Tibial nerve (tissue), 4 donors: ENCODE measurements at places on chromosomes 11 and 22.
A peak's percentile ranks its signal among the peaks of the same experiment; 100 is the strongest.

DNA sequence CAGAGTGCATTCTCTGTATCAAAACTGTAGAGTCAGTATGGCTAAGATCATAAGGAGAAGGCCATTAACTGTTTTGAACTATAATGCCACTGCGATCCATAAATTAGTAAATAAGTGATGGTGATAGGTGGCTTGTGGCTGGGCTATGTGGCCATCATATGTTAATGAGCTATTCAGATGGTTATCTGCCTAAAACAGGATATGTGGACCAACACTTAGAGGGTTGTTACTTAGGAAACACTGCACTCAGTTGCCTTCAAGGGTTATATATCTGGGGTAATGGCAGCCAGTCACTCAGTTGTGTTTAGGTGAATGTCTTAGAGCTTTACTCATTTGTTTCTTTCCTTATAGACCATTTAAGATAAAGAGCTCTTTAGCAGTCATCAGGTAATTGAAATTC, 66.0 kb downstream of the PPP2R1B start:
- no peak for DNase-seq

DNA sequence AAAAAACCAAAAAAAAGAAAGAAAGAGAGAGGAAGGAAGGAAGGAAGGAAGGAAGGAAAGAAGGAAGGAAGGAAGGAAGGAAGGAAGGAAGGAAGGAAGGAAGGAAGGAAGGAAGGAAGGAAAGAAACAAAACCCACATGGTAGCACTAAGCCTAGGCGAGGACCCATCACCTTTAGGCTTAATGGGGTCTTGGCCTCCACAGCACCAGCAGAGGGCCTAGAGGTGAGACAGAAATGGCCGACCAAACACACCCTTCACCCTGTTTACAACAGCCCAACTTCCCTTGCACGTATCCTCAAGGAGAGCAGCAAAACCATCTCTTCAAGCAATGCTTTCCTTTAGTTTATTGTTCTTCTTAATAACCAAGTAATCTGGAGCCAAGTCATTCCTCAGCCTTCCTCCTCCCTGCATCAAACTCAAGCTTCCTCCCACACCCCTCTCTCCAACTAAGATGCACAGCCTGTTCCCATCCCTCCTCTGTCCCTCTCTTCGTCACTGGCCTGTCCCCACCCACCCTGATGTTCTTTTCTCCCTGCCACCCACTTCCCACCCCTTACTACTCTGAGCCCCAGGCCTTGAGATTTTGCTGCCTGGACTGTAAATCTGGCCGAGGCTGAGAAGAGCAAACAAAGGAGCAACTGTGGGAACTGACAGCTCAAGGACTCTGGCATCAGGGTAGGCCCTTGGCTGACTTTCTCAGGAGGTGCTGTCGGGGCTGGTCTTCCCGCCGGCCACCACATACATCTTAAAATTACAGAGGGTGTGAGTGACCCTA, 26.0 kb downstream of the POU2AF1 start:
- DNase-seq, result no peak

GRCh38 chr22:30460147-30460546, 11.7 kb downstream of the SEC14L3 start:
- DNase-seq, result no peak

GRCh38 chr11:34787348-34787747, 128.8 kb downstream of the APIP start:
- DNase-seq, result no peak

DNA sequence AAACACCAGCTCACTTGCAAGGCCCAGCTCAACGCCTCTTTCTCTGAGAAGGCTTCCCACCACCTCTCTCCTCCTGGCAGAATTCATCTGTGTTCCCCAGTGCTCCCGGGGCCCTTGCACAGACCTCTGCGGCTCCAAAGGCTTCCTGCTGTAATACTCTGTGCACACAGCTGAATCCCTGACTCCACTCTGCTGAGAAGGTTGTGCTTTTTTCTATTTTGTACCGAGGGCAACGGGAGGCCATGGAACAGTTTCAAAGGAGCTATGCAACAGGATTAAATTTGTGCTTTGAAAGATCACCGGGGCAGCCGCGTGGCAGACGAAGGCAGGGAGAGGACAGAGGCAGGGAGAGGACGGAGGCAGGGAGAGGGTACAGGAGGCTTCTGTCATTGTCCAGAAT, 49.2 kb upstream of the SYT7 start:
- DNase-seq, result no peak

DNA sequence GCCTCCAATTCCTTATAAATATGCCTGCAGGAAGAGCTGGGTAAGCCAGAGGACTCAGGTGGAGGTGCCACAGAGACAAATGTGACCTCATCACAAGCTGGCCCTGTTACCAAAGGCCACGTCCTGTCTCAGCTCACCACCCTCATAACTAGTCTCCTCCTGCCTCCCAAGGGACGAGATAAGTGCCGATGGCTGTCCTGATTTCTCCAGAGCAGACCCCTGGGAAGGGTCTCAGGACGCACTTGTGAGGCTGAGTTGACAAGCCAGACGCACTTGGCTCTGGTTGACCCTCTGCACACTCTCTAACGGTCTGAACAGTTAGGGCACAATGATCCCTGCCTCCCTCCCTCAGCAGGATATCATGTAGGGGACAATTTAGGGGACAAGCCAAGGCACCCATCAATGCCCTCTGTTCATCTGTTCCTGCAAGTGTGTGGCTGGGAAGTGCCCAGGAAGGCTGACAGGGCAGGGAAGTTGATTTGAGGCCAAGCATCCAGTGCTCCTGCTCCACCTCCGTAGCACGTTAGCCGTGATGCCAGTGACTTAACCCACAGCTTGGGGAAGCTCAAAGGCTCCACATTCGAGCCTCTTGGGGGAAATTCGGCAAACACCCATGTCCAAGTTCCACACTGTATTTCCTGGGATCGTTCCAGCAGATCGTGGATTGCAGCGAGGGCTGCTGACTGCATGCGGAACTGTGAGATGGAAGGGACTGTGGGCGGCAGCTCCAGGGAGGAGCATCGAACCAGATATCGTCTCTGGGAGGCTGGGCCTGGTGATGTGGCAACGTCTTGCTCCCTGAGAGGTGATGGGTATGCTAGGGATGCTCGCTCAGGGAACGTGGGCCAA, 2.8 kb downstream of the SMIM38 start:
- DNase-seq, result no peak

DNA sequence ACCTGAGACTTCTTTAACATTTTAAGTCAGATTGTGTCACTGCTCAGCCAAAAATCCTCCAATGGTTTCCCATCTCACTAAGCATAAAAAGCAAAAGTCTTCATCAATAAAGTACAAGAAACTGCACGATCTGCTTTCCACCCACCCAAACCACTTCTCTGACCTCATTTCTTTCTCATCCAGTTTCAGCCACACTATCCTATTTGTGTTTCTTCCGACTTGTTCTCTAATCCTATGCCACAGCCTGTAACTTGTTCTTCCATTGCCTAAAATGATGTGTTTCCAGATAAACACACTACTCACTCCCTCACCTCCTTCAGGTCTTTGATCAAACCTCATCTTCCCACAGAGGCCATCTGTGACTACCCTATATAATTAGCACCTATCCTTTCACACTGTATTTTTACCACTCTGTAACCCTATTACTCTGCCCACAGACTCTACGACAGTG, 28.4 kb downstream of the ARHGAP32 start:
- no peak for DNase-seq

GRCh38 chr11:110200241-110200640, 96.2 kb downstream of the RDX start:
- DNase-seq, result no peak

DNA sequence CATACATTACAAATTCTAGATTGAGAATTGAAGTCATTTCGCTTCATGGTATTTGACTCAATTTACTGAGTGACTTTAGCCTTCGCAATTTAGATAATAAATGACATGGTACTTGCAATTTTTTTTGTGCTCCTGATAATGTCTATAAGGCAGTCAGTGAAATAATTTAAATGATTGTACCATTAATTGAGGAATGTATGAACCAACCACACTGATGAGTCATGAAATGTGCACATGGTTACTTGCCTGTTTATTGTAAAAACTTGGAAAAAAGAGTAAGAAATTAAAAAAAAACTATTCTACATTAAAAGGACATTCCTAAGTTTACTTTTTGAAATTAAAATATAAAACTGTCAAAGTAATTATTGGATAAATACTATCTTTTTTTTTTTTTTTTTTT, 43.3 kb downstream of the DNAJC24 start:
- DNase-seq, result no peak

DNA sequence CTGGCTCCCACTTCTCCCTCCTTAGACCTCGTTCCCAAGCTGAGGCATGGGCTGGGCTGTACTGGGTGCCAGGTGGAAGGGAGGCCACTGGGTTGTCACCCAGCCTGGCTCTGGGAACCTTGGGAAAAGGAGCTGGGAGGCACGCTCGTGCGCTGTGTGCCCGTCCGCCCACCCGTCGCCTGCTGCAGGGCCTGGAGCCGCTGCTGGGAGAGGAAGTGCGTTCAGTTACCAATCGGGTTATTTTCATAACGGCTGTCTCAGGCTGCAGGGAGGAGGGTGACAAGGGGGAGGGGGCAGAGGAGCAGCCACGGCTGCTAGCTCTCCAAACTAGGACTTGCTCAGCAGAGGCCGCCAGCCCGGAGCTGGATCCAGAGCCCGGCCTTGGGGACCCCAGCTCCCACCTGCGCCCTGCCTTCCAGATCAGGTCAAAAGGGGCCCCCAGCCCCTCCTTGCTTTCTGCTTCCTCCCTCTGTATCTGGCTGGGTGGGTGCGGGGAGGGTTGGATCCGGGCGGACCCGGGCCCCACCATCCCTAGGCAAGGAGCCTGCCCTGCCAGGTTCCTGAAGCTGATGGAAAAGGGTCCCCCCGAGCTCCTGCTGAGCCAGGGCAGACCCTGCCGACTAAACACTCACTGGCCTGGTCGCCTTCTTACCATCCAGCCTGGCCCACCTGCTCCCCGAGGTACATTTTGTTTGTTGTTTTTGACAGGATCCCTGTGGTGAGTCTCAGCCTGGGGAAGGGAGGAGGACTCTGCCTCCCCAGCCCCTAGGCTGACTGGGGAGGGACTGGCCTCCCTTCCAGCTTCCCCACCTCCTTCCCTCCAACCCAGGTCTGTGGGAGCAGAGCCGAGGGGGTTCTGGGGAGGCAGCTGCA, 14.3 kb downstream of the DGKZ start:
- no peak for DNase-seq

GRCh38 chr11:111776398-111777093, 10.4 kb upstream of the PPP2R1B start:
- no peak for DNase-seq

- no peak for DNase-seq
These were observed 78.2 kb downstream of the FAT3 start for GRCh38 chr11:92302770-92303169.

DNA sequence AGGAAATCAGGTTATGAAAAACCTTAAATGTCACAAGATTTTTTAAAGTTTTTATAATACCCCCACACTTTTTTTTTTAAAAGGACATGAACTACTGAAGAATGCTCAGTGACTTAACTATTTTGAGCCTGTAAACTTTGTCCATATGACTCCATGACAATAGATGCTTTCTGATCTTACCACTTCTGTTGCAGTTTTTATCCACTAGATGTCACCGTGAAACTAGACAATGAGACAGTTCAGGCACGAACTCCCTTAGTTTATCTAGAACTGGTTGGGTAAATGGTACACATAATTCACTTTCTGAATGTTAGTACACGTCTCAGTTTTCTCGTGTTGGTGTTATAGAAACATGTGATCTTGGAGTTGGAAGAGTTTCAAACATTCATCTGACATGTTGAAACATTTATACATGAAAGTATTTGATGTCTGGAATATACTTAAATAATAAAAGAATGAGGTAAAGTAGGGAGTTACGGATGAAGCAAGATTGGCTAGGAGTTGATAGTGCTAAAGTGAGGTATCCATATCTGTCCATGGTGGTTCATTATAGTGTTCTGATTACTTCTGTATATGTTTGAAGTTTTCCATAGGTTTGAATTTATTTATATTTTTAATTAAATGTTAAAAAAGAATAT, 8.1 kb downstream of the CCDC15 start:
- no peak for DNase-seq

- no peak for DNase-seq
These were observed 3.5 kb upstream of the GGT1 start for GRCh38 chr22:24599514-24599913.

DNA sequence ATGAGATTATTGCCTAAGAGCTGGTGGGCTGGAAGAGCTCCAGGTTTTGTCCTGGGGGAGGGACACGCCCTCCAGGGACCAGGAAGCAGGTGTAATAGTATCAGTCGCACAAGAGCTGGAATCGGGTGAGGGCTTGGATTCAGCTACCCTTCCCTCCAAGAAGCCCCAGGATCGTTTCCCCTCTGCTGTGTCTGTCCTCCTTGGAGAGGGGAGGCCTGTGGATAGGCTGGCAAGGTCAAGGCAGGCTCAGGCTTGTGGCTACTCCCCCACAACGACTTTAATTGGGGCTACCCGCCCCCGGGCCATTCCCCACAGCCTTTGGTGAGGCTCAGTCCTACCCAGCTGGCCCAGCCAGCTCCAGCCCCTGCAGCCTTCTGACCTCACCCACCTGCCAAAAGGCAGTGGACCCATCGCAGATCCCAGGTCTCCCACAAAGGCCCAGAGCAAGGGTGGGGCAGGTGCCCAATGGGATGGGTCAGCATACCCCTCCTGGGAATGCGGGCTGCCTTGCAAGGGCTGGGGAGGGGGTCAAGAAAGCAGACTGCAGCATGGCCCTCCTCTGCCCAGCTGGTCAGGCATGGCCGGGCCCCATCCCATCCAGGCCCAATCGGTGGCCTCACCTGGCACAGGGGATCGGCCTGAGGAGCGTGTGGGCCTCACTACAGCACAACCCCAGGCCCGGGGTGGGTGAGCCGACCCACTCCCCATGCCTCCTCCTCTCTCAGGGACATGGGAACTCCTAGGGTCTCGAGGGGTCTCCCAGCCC, 1.0 kb downstream of the CTSD start:
- peak; percentile 53 for DNase-seq

GRCh38 chr11:128513915-128514681, 73.3 kb downstream of the ETS1 start:
- no peak for DNase-seq

DNA sequence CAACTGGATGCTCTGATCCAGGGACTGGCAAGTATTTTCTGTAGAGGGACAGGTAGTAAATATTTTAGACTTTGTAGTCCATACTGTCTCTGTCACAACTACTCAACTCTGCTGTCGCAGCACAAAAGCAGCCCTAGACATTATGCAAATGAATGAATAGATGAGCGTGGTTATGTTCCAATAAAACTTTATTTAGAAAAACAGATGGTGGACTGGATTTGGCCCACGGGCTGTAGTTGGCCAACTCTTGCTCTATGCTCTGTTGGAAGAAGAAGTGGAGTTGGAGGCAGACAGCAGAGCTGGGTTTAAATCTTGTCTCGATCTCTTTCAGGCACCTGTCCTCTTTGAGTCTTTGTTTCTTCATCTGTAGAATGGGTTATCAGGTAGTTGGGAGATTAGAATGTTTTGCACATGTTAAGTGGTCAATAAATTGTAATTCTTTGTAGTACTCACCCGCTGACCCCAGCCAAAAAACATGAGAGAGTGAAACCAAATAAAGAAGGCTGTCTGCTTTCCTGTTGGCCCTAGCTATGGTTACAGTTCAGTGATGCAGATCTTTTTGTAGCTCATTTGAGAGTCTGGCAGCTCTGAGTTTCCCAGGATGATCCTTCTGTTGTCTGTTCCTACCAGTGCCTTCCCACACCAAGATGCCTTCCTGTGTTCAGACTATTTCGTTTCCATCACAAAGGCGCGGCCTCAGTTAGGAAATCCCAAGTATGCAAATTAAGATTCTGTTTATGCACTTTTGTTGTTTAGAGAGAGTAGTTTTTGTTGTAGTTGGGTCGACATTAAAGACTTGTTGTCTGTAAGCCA, 198.1 kb upstream of the SEZ6L start:
- DNase-seq, result no peak

GRCh38 chr11:116901211-116901610, 63.8 kb upstream of the APOA1 start:
- DNase-seq, result no peak
